ENCODE measurements at places on chromosomes 6 and 20.
A peak's percentile ranks its signal among the peaks of the same experiment; 100 is the strongest.

- peak; percentile 20 for DNase-seq
Measured at GRCh38 chr20:49424536-49424935, 57.9 kb downstream of the KCNB1 start.

GRCh38 chr6:39446909-39447308, 124.4 kb upstream of the KCNK16 start:
- no peak for DNase-seq

- no peak for DNase-seq
Measured at GRCh38 chr6:112320561-112321318, 26.4 kb upstream of the RFPL4B start.

DNA sequence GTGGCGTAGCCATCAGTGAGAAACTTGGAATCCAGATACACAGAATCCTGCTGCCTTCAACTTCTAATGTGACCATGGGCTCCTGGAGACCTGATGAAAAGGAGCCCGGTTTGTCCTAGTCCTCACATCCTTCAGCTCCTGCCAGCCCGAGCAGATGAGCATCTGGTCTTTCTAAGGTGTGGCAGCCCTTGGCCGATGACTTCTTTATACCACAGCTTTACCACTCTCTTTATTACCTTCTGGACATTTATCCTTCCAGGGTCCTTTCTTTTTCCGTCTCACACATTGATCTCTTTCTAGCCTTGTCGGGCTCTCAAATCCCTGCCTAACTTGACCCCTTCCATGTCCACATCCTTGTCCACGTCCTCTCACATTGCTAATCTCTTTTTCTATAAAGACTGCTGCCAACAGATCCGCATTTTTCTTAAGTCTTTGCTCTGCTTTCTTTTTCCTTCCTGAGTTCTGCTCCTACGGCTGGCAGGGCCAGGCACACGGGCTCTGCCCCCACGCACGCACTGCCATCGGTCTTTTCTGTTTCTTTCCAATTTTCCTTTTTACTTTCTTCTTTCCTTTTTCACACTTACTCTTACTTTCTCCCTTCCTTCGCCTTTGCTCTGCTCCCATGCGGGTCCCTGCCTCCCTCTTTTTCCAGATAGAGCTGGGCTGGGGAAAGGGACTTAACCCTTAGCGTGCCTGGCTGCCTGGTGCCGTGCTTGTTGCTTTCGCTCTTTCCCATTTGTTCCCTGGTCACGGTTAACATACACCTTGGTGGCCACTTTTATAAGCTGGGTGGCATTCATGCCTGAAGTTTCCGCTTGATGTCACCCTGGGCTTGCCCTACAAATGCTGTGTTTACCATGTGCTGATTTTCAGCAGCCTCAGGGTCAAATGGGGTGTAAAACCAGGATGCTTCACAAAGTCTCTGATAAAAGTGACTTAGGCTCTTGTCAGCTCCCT, 9.4 kb upstream of the GMPR start:
- DNase-seq = no peak

- DNase-seq = peak; percentile 57
Measured at GRCh38 chr6:32666420-32667300, at the start of gene HLA-DQB1. Gene HLA-DQB1, minus strand, starts transcription at chr6:32666657. Its CDS starts 50 bp downstream, at chr6:32666607.

- DNase-seq = no peak
Measured at GRCh38 chr20:51128198-51128597, 105.3 kb upstream of the KCNG1 start.

DNA sequence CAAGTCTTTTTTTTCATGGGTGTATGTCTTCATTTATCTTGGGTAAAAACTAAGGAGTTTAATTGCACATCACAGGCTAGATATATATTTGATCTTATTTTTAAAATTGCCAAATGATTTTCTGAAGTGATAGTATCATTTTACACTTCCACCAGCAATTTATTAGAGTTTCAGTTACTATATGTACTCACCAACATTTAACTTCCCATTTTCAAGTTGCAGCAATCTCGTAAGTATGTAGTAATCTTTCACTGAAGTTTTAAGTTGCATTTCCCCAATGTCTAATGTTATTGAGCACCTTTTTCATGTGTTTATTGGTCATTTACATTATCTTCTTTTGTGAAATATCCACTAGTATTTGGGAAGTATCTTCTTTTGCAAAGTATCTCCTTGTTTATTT, 277.4 kb upstream of the CNR1 start:
- no peak for DNase-seq

GRCh38 chr6:169865346-169866139, 114.1 kb downstream of the ERMARD start:
- no peak for DNase-seq

DNA sequence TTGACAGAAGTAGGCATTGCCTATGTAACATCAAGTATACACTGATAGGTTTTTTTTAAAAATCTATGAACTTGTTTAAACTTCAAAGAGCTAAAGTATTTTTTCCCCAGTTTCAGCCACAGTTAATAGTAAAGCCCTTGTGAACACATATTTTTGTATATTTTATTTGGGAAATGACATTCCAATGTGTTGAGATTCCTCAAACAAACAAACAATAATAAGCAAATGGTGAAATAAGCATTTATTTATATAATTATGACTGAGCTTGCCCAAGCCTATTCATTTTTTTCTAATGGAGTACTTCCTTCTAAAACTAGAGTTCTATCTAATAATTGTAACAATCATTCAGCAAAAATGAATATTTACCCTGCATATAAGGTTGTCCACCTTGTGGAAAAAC, 12.5 kb downstream of the SYCP2 start:
- no peak for DNase-seq

- no peak for DNase-seq
Measured at GRCh38 chr6:44676826-44677433, 289.4 kb downstream of the CDC5L start.

GRCh38 chr6:80472271-80472670, 365.8 kb downstream of the BCKDHB start:
- DNase-seq = no peak

GRCh38 chr6:152697634-152698033, at the start of gene MYCT1:
Gene MYCT1, plus strand, starts transcription at chr6:152697897. Its CDS starts 6 bp downstream, at chr6:152697903.
- no peak for DNase-seq

- DNase-seq = no peak
Measured at GRCh38 chr6:8875986-8876385, 440.6 kb upstream of the SLC35B3 start.

GRCh38 chr6:143397227-143398222, 53.0 kb downstream of the ADAT2 start:
- DNase-seq = no peak

GRCh38 chr6:101879782-101880181, 486.3 kb downstream of the GRIK2 start:
- no peak for DNase-seq

- DNase-seq = no peak
Measured at GRCh38 chr20:6012179-6012578, 41.7 kb downstream of the LRRN4 start.

DNA sequence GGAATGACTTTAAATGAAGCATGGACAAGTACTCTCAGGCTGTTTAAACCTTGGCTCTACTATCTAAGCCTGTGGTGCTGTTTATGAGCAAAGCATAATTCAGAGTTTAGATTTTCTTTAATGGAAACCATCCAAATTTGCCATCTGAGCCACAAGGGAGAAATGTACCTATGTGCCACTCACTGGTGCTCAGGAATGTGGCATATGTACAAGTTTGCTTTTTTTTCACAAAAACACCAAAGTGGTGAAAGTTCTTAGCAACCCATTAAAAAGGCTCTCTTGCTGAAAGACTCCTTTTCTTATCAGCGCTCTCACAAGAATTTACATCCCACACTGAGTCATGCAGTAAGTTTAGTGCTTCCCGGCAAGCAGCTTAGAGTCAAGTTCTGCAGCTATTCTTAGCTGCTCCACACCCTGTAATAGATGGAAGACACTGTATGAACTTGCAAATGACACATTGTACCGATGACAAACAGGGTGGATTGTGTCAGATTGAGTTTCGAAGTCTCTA, 57.3 kb upstream of the MLIP start:
- DNase-seq = no peak

DNA sequence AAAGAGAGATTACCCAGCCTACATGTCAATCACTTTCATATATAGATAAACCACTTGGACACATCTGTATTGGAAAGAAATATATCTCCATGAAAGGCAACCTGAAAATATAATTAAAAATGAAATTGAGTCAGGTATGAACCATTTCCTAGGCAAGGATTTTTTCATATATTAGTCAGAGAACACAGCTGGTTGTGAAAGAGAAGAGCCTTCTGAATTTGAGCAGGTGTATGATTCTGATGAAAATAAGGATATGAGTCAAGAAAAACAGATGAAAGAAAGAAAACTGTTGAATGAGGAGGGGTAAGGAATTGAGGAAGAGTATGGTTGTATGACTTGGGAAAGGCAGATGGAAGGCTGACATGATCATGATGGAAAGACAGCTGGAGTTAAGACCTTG, 441.1 kb downstream of the HAO1 start:
- DNase-seq = no peak

DNA sequence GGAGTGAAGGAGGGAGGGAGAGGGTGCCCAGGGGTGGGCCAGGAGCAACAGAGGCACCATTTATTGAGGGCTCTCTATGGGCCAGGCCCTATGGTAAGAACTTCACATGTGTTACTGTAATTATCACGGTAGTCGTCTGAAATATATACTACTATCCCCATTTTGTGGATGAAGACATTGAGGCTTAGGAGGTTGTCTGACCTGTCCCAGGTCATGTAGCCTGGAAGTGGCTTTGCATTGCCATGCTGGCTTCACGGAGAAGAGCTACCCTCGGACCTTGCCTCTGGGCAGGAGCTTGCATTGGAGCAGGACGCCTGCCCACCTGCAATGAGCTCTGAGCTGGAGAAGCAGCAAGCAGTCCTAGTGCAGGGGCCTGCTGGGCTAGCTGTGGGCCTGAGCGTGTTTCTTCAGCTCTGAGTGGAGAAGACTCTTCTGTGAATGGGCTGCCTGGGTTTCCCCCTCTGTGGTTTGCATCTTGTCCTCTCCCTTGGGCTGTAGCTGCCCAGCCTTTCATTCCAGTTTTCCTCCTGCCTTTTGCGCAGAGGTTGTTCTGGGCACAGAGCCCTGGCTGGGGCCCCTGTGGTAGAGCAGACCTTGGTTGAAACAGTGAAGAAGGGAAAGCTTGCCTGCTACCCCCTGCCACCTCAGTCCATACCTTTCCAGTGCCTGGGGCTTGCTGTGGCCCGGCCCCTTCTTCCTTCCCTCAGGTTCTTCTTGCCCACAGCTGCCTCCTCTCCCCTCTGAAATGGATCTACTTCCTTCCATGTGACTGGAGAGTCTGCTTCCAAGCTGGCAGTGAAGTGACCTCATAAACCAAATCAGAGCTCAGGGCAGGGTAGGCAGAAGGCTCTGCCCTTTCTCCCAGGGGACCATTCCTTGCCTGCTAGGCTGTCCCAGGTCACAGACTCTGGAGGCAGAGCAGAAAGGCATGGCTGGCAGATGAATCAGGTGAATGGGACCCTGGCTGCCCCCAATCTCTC, 24.1 kb upstream of the SRF start:
- DNase-seq = no peak

GRCh38 chr20:51190783-51191180, 167.9 kb upstream of the KCNG1 start:
- peak; percentile 35 for DNase-seq

DNA sequence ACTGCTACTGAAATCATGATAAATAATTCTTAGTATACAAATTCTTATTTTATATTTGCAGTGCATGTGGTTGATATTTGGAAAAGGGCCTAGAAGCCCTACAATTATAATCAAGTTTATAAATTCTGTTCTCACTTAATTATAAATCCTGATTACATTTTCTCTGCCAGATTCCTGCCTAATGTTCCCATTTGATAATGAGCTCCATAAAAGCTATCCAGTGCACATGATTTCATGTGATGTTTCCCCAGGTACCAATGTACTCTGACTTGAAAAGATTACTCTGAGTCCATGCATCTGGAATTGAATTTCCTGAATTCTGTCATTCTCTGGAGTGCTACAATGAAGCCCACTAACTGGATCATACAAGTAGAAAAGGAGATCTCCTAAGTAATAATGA, 292.2 kb downstream of the FRK start:
- DNase-seq = no peak

DNA sequence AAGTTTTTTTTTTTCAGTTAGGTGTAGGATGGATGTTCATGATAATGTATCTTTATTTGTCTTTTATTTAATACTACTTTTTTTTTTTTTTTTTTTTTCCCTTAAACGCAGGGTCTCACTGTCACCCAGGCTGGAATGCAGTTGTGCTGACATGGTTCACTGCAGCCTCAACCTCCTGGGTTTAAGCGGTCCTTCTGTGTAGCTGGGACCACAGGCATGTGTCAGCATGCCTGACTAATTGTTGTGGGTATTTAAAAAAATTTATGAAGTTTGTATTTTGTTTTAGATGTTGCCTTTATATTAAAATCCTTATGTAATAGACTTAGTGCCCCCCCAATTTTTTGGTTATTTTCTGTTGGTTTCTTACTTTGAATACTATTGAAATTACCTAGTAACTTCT, 42.6 kb downstream of the NCOA3 start:
- no peak for DNase-seq

GRCh38 chr6:118725944-118726343, 74.6 kb upstream of the CEP85L start:
- no peak for DNase-seq

DNA sequence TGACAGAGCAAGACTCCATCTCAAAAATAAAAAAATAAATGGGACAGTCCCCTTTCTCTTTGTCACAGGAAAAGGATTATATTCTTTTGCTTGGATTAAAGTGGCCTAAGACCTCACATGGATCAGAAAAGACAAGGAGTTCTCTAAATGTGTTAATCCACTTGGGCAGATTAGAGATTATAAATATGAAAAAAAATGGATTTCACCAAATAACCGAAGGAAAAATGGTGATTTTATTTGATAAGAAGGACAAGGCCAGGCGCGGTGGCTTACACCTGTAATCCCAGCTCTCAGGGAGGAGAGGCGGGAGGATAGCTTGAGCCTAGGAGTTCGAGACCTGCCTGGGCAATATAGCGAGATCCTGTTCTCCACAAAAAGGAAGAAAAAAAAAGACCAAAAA, 21.8 kb downstream of the SAMHD1 start:
- DNase-seq = no peak

DNA sequence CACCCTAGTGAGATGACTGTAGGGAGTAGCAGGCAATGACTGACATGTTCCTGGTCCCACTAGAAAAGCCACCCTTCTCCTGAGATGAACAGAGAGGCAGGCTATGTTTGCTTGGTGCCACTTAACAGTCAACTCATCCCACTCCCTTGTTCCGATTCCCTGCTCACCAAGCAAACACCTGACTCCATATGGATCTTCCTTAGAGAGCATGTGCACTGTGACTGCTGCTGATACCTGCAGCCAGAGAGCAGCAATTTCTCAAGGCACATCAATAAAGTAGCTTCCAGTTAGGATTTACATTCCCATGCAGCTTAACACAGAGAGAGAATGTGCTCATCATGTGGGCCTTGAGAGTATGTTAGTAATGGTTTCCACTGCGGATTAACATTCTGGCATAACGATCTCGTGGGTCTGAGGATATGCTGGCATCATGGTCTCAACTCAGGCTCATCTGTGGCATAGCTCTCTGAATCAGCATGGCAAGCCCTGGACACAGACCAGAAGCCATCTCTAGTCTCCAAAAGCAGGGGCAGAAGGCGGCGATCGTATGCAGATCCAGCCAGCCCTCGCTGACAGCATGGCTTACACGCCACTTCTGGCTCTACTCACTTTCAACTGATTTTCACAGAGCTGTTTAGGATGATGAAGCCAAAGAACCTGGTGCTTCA, 43.9 kb downstream of the ATXN1 start:
- peak; percentile 62 for DNase-seq
